Dermis blood vessel endothelial cell (primary cell): ENCODE measurements at places on chromosomes 6 and 20. TPM values are rescaled to one million over a fixed set of nuclear protein-coding genes. Genes with fewer than 3 reads are reported as not detected.

The HIVEP2 gene
- 10.6 and 11.7 TPM in 2 replicates for total RNA-seq

The FIG4 gene
- 11.6 and 13.6 TPM in 2 replicates for total RNA-seq

The MAS1 gene
- total RNA-seq, result not detected in 2 replicates

The LY6G6D gene
- total RNA-seq, result not detected in 2 replicates

The MYCT1 gene
- total RNA-seq, result 112 and 162 TPM in 2 replicates

The CST3 gene
- 268 and 284 TPM in 2 replicates for total RNA-seq

The EYA2 gene
- not detected in 2 replicates for total RNA-seq

The PHACTR3 gene
- 0.51 and 1.3 TPM in 2 replicates for total RNA-seq

The MMUT gene
- total RNA-seq, result 11.1 and 23.3 TPM in 2 replicates

The PNPLA1 gene
- total RNA-seq, result not detected in 2 replicates

The CLIC5 gene
- under 0.01 and 0.09 TPM in 2 replicates for total RNA-seq

The GCM1 gene
- total RNA-seq, result not detected in 2 replicates

The CFAP61 gene
- total RNA-seq, result not detected in 2 replicates

The HCRTR2 gene
- not detected in 2 replicates for total RNA-seq

The DEF6 gene
- 0.88 and 1.0 TPM in 2 replicates for total RNA-seq

The PAK1IP1 gene
- 11.2 and 17.5 TPM in 2 replicates for total RNA-seq

The INSM1 gene
- not detected in 2 replicates for total RNA-seq

The LSM14B gene
- 31.3 and 32.8 TPM in 2 replicates for total RNA-seq

The FILIP1 gene
- 11.3 and 21.1 TPM in 2 replicates for total RNA-seq

The CST5 gene
- total RNA-seq, result not detected in 2 replicates

The FAM229B gene
- 10.4 and 10.5 TPM in 2 replicates for total RNA-seq

The FAM184A gene
- 0.17 and 0.33 TPM in 2 replicates for total RNA-seq

The HLA-DOA gene
- total RNA-seq, result not detected in 2 replicates

The CGA gene
- total RNA-seq, result not detected in 2 replicates

The FLRT3 gene
- 0.51 and 1.3 TPM in 2 replicates for total RNA-seq

The PTCRA gene
- total RNA-seq, result not detected in 2 replicates

The DNMT3B gene
- total RNA-seq, result 2.9 and 5.5 TPM in 2 replicates

The GABBR1 gene
- 1.0 and 5.4 TPM in 2 replicates for total RNA-seq

The CEP43 gene
- 14.3 and 15.7 TPM in 2 replicates for total RNA-seq

The PGBD1 gene
- 8.9 and 10.2 TPM in 2 replicates for total RNA-seq

The ASIP gene
- total RNA-seq, result not detected in 2 replicates

The DEFB128 gene
- not detected in 2 replicates for total RNA-seq

The HLA-B gene
- total RNA-seq, result 256 and 1,456 TPM in 2 replicates
